ENCODE measurements at places on chromosomes 3 and 15.

GRCh38 chr3:177561769-177562392 lies 364.6 kb upstream of the TBL1XR1 start:
- DNase-seq = no peak

- DNase-seq = peak; percentile 26
Measured at GRCh38 chr3:9452417-9452816, 55.0 kb downstream of the SETD5 start.

GRCh38 chr3:113844622-113845222 lies 6.1 kb downstream of the GRAMD1C start:
- DNase-seq = peak; percentile 59

DNA sequence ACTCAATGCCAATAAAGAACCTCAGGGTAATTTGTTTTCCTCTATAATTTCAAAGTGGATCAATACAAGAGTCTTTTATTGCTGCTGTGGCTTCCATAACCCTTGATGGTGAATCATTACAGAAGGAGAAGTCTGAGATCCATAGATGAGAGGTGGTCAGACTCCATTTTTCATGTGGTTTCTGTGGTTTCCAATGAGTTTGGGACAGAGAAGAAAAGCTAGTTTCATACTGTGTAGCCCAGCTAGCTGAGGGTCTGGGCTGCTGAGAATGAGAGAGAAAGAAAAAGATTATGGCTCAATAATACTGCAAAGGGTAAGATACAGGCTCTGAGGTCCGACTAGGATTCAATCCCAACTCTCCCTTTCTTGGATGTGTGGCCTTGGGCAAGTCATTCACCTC lies 180.6 kb upstream of the LRRN1 start:
- DNase-seq = no peak

DNA sequence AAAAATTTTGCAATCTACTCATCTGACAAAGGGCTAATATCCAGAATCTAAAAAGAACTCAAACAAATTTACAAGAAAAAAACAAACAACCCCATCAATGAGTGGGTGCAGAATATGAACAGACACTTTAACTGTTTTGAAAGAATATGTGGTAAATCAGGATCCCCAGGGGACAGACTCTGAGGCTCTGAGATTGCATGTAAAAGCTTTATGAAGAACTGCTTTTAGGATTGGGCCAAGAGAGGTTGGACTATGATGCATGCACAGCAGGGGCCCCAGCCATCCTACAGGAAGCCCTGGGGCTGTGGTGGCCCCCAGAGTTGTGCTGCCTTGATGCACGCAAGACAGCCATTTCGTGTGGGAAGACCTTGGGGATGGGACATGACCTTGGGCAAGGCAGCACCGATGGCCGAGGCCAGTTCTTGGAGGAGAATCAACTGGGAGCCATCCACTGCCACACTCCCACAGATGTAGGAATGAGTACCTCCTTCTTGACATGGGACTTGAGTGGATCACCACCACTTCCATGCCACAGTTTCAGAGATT lies 298.1 kb upstream of the THBS1 start:
- DNase-seq = no peak

DNA sequence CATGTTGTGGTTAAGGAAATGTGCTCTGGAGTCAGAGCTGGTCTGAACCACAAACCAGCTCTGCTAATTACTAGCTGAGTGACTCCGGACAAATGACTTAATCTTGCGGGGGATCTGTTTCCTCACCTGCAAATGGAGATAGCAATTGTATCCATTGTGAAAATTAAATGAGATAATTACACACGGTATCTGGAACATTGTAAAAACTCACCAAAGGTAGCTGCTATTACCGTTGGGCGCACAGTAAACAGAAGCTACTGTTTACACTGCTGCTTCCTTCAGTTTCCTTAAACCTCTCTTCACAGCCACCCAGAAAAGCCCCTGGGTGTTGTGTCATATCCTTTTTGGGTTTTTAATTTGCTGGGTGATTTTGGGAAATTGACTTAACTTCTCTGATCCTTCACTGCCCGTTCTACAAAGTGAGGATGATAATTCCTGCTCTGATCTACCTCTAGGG lies 107.8 kb downstream of the MEGF11 start:
- DNase-seq = no peak

DNA sequence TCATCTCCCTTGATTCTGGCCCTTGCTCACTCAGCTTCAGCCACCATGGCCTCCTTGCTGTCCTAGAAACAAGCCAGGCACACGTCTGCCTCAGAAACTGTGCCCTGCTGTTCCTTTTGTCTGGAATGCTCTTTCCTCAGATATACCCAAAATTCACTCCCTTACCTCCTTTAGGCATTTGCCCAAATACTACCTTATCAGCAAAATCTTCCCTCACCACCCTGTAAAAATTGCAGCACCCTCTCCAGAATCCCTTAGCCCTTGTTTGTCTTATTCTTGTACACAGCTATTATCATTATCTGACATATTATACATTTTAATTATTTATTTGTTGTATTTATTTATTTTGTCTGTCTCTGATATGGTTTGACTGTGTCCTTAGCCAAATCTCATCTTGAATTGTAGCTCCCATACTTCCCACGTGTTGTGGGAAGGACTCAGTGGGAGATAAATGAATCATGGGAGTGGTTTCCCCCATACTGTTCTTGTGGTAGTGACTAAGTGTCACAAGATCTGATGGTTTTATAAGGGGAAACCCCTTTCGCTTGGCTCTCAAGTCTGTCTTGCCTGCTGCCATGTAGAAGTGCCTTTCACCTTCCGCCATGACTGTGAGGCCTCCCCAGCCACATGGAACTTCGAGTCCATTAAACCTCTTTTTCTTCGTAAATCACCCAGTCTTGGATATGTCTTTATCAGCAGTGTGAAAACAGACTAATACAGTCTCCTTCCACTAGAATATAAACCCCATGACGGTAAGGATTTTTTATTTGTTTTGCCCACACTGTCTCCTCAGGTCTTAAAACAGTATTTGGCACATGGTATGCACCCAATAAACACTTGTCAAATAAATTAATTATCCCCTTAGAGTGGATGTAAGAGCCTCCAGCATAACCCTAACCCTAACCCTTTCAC lies 60.0 kb upstream of the STT3B start:
- DNase-seq = peak; percentile 74

DNA sequence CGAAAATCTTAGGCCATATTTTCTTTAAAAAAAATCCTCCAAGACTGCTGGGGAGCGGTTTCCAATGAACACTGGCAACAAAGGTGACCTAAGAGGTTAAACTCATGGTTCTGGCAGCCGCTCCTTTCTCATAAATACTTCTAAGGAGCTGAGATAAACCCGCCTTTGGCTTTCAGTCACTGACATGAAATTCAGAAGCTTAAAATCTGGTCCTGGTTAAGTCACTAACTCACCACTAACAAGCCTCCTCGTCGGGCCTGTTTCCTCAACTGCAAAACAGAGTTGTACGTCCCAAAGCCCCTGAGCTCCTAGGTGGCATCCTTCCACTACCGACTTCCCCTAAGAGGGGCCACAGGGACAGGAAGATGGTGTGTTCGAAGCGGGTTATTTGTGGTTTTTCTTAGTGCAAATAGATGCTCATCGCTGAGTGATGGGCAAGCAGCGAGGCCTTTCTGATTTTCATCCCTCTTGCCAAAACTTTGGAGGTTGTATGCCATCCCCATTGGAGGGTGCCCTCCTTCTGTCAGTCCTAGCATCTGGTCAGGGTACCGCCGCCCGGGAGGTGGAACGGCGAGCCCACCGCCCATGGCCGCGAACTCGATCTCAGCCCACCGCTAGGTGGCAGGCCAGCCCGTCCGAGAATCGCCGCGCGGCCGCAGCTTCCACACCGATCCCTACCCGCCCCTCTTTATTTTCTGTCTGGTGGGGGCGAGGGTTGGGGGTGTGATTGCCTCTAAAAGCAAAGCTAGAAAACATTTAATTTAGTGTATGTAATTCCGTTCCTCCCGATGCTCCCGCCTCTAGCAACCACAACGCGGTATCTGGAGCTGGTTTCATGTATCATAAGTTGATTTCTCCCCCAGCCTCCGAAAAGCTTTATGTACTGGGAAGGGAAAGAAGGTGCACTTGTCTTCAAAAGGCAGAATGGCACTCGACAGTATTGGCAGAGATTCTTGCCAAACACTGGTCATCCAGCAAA lies 4.6 kb downstream of the BCL6 start:
- peak; percentile 71 for DNase-seq

DNA sequence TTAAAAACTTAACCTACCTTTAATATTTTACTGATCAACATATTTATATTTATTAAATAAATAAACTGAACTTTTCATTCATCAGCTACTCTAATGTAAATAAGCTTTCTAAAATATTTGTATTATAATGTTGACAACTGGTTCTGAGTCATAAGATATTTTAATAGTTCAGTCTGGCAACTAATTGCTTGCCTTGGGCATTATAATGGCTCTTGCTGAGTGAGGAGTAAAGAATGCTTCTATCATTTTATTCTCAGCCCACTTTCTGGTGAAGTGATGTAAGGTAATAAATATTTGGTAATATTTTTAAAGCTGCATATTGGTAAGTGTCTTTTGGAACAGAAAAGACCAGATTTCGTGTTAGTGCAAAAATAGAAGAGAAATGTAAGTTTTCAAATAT lies 81.5 kb downstream of the DIPK2A start:
- DNase-seq = no peak

DNA sequence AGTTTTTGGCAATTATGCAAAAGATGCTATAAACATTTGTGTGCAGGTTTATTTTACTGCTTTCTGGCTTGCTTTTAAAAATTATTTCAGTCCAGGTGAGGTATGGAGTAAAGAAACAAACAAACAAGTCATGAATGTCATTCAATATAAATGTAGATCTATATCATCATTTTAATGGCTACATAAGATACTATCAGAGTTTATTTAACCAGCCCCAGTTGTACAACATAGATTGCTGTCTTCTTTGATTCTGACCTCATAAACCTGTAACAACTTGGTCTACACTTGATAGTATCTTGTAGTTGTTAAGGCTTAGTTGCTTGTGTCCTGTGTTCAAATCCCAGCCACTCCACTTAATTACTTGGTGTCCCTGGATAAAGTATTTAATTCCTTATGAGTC lies 46.0 kb upstream of the RNU6-1 start:
- DNase-seq = no peak

DNA sequence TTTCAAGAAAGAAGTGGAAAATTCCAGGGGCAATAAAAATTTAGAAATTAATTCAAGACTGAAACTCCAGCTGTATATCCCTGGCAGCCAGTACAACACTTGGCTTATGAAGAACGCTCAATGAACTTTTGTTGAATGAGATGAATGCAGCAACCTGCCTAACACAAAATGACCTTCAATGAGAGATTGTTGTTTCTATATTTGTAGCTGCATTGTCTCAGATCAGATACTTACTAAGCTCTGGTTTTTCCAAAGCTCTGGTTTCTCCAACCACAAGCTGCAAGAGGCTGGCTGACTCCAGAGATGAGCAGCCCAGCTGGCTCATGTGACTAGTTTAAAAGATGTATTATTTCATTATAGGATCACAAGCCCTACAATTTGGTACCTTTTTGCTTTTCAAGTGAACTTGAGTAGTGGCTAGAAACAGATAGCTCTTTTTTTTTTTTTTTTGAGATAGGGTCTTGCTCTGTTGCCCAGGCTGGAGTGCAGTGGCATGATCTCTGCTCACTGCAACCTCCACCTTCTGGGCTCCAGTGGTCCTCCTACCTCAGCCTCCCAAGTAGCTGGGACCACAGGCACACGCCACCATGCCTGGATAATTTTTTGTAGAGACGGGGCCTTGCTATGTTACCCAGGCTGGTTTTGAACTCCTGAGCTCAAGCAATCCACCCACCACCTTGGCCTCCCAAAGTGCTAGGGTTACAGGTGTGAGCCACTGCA lies 57.4 kb downstream of the UMPS start:
- peak; percentile 53 for DNase-seq

DNA sequence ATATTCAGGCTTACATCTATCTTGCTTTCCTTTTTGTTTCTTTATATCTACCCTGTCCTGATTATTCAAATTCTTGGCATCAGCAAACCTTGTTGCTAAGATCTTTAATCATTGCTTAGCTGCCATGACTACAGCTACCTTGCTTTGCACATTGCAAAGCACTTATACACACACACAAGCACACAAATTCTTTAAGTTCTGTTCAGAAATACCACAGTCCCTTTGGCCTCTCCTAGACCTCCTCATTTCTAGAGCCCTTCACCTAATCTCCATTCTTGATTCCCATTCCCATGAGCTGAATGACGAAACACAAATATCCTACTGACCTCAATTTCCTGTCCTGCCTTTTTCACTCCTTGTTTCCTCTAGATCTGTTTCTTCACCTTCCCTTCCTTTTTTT lies 409.6 kb downstream of the UNC13C start:
- DNase-seq = no peak

GRCh38 chr3:123724306-123724705 lies 139.5 kb upstream of the HACD2 start:
- no peak for DNase-seq

GRCh38 chr3:124850633-124851032 lies 36.5 kb downstream of the ITGB5 start:
- no peak for DNase-seq

DNA sequence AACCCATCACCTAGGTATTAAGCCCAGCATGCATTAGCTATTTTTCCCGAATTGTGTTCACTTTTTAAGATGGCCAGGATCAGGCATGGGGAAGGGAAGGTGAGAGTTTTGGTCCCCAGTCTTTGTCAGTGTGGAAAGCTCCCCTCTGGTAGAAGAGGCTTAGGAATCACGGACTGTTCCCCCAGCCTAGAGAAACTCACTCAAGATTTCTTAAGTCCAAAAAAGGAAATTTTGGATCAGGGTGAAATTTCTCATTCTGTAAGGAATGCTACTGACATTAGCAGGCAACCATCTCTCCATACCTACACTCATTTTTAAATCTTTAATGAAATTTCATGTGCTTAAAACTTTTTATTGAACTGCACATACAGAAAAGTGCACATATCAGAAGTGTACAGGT lies 70.3 kb upstream of the GALNT15 start:
- DNase-seq = no peak

DNA sequence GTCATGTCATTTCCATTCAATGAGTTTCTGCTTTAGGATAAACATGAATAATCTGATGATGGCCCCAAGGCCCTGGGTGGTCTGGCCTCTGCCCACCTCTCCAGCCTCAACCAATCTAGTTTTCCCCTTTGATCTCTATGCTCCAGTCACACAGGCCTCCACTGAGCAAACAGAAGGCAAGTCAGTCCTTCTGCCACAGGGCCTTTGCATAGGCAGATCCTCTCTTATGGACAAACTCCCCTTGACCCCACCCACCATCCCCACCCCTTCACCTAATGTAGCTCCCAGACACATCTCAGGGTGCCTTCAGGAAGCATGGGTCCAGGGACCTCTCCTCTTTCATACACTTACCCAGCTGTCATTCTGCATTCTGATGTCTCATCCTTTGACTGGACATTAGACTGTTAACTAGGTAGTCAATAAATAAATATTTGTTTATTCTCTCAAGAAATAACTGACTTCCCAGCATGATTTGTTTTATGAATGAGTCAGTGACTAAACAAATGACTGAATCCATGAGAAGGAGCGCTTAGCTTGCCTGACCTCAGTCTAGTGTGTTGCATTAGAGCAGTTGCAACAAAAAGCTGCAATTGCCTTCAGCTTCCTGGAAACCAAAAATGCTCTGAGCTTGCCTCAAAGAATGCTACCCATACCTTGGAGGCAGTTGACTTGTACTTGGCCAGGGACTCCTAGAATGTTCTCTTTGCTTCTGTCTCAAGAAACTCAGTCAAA lies 386.6 kb upstream of the WNT5A start:
- no peak for DNase-seq
